Uterus (tissue), 4 donors: ENCODE measurements at places on chromosomes 5 and 9. TPM values are rescaled to one million over a fixed set of nuclear protein-coding genes. Genes with fewer than 3 reads are reported as not detected.

DNA sequence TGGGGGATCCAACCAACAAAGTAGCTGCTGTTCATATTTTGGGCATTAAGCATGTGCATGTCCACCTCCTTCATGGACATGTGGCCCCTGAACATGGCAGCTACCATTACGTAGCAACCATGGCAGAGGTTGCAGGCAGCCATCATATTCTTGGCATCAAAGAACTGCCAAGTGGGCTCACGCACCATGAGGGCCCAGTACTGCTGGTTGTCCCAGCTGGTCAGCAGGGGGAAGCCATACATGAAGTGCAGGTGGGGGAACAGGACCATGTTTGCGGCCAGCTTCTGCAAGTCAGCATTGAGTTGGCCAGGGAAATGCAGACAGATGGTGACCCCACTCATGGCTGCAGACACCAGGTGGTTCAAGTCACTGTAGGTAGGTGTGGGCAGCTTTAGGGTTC is 9.5 kb downstream of the MTAP start:
- H3K36me3 ChIP-seq = no peaks in the 10 kb centered on the region
- no peaks in the 10 kb centered on the region for H3K4me1 ChIP-seq
- no peak overlapping the region for H3K4me3 ChIP-seq
- H3K27me3 ChIP-seq = no peaks in the 10 kb centered on the region

DNA sequence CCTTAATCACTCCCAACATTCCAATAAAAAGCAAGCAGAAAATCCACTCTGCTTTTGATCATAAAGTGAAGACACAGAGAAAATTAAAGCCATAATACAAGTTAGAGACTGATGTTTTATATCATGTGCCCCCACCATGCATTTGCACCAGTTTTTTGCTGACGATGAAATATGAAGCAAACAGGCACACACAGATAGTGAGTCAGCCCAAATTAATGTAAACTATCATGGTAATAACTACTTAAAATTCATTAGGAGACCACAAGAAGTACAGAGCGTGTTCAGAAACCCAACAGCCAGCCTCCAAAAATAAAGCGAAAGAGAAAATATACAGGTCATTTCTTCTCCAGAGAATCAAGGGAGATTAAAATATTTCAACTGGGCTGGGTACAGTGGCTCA is 46.4 kb upstream of the KDM4C start:
- DNase-seq = no peak
- no peaks in the 10 kb centered on the region for H3K36me3 ChIP-seq
- no peak overlapping the region for H3K4me3 ChIP-seq
- H3K27me3 ChIP-seq = no peaks in the 10 kb centered on the region
- no peaks in the 10 kb centered on the region for H3K4me1 ChIP-seq

Gene BARHL1
- total RNA-seq = not detected

DNA sequence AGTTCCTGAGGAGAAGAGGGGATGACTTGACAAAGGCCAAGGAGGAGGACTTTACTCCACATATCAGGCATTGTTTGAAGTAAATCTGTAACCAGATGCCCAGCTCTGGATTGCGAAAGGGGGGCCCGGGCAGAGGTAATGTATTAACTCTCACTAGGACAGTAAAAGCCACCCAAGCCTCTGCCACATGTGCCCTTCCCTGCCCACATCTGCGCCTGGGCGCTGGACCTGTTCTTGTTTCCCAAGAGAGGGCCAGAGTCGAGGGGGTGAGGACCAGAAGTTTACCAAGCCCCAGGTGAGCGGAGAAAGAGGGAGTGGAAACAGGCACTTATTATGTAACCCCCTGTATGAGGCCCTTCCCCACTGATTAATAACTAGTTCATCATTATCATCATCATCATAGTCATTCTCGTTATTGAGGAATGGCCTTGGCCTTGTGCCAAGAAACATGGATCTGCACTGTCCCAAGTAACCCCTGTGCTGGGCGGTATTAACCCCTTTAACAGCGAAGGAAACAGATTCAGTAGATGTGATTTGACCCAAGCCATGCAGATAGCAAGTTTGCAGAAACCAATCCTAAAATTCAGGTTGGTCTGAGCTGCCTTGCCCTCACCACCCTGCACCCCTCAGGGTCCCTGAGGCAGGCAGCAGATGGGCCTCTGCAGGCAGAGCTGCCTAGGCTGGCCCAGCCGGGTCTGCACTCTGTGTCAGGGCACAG is at the start of gene SLC23A1:
Gene SLC23A1, minus strand, starts transcription at position 23 of the 718 bp plus-strand sequence. CDS start 44 bp downstream, outside the sequence.
- no peak within 1 kb of the TSS for H3K4me3 ChIP-seq
- H3K27ac ChIP-seq = no peak within 1 kb of the TSS
- H3K36me3 ChIP-seq = no peaks in the 10 kb centered on the region

DNA sequence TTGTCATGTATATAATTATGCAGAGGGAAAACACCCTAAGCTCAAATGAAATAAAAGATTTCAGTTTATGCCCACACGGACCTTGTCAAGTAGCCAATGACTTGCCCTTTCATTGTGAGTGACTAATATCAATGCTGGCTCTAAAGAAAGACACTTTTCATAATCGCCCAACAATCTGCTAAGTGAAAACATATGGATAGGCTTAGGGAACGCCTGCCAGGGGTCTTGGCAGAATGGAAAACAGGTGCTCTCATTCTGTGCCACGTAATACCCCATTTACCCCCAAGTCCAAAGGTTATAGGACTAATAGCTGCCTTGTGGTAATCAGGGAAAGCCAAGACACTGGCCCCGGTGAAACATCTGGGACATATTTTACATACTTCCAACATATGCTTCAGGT is 157.7 kb downstream of the SLF1 start:
- no peaks in the 10 kb centered on the region for H3K27me3 ChIP-seq
- no peak for DNase-seq
- no peak overlapping the region for H3K4me3 ChIP-seq
- H3K36me3 ChIP-seq = no peaks in the 10 kb centered on the region

Gene PCDHA9
- 1.2 TPM for total RNA-seq

- H3K27ac ChIP-seq = no peak overlapping the region
- no peaks in the 10 kb centered on the region for H3K4me1 ChIP-seq
- no peaks in the 10 kb centered on the region for H3K27me3 ChIP-seq
- no peak for DNase-seq
Measured at GRCh38 chr9:121107029-121107428, 32.3 kb downstream of the CNTRL start.

- no peaks in the 10 kb centered on the region for H3K4me1 ChIP-seq
- no peak within 1 kb of the TSS for H3K27ac ChIP-seq
Measured at GRCh38 chr5:145936401-145937131, at the start of gene SH3RF2. TSS of gene SH3RF2 (plus strand) at chr5:145936578. CDS start at chr5:145937929, 1,351 bp downstream.

DNA sequence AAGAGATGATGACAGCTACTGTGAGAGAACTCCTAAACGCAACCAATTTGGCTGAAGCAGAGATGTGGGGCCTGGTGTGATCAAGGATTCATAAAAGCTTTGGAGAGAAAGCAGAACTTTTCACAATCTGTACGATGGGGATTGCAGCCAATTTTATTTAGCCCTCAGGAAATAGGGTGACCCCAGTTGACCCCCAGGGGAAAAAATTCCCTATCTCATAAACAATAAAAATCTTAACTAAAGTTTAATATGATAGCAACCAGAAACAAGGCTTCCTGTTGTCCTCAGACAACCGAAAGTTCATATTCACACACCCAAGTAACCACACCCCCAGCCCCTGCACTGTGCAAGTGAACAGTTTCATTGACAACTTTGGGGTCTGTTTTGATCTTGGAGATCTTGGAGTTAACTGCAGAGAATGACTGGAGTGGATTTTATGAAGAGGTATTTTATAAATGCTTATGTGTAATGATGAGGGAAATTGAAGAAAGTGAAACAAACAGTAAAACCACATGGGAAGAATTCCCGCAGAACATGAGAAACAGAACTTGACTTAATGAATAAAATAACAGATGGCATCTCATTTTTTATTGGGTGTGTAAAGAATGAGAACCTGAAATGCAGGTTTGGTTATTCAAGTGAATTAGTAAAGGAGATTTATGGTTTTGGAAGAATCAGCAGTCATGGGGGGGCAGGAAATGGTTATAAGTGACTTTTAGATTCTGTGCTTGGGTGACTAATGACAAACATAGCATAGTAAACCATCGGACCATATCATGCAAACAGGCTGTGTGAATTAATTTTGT is 94.5 kb downstream of the PDE4D start:
- DNase-seq = no peak
- H3K36me3 ChIP-seq = no peaks in the 10 kb centered on the region
- peak overlapping the region; percentile 50 for H3K27ac ChIP-seq
- no peak overlapping the region for H3K4me3 ChIP-seq
- no peaks in the 10 kb centered on the region for H3K4me1 ChIP-seq

Gene ERGIC1
- 77.1 TPM for total RNA-seq

- no peak for DNase-seq
- H3K36me3 ChIP-seq = no peaks in the 10 kb centered on the region
- no peak overlapping the region for H3K4me3 ChIP-seq
- no peak overlapping the region for H3K27ac ChIP-seq
- H3K4me1 ChIP-seq = no peaks in the 10 kb centered on the region
- H3K27me3 ChIP-seq = no peaks in the 10 kb centered on the region
Measured at GRCh38 chr5:156883316-156883875, 33.3 kb downstream of the PPP1R2B start.

Gene LCN9
- not detected for total RNA-seq

DNA sequence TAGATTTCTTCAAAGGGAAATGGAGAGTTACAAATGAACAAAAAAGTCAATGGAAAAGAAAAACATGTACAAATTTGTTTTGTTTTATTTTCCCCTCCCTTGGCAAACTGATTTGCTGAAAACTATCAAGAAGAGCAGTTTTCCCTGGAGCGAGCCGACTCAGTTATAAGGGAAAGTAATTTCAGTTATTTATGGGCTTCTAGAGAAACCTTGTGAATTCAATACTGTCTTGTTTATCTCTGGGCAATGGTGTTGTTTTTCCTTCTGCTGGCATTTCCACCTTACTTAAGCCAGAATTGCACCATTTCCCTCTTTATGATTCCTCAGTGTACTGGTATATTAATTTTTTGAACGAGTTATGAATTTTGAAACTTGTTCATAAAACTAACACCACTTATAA is 1163.6 kb downstream of the CDH12 start:
- H3K27ac ChIP-seq = no peak overlapping the region
- no peak overlapping the region for H3K4me3 ChIP-seq
- no peaks in the 10 kb centered on the region for H3K36me3 ChIP-seq
- no peaks in the 10 kb centered on the region for H3K27me3 ChIP-seq
- DNase-seq = no peak

Gene CBY3
- not detected for total RNA-seq

Gene BTNL9
- 18.7 TPM for total RNA-seq

Gene CDO1
- total RNA-seq = 5.7 TPM

- peaks cover 39% of the 10 kb centered on the region for H3K27me3 ChIP-seq
- H3K4me3 ChIP-seq = no peak within 1 kb of the TSS
- no peaks in the 10 kb centered on the region for H3K36me3 ChIP-seq
- H3K27ac ChIP-seq = no peak within 1 kb of the TSS
- H3K4me1 ChIP-seq = no peaks in the 10 kb centered on the region
Measured at GRCh38 chr9:34628656-34629490, at the start of gene ARID3C. TSS of gene ARID3C (minus strand) at chr9:34629066. CDS start at chr9:34628014, 1,052 bp downstream.
